OCI-M1 (cell line): ENCODE measurements at places on chromosomes 1 and 21.

- DNase-seq, result no peak
These were observed 16.5 kb downstream of the PDXK start for GRCh38 chr21:43735236-43736091.

DNA sequence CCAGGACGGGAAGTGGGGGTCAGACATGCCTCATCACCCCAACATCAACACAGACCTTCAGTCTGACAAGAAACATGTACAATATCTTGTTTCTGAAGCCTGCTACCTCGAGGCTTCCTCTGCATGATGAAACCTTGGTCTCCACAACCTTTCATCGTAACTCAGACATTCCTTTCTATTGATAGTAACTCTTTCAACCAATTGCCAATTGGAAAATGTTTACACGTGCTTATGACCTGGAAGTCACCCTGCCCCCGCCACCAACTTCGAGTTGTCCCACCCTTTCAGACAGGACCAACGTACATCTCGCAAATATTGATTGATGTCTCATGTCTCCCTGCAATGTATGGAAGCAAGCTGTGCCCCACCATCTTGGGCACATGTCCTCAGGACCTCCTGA, 159.5 kb downstream of the ETS2 start:
- no peak for DNase-seq

DNA sequence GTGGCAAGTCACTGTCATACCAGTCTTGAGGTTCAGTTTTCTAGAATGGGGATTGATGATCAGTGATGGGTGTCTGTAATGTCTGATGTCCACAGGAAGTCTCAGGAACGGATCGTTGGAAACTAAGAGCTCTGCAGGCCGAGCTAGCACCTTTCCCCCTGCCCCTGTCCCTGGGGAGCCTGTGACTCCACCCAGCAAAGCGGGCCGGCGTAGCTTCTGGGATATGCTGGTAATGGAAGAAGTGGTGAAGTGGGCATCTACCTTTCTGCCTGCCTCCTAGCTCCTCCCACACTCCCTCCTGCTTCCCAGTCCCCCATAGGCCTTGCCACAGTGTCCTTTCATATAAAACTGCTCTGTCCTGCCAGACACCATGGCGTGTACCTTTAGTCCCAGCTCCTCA, 13.4 kb downstream of the HYI start:
- DNase-seq, result no peak

- no peak for DNase-seq
These were observed 52.0 kb downstream of the KIF21B start for GRCh38 chr1:200971428-200971903.

DNA sequence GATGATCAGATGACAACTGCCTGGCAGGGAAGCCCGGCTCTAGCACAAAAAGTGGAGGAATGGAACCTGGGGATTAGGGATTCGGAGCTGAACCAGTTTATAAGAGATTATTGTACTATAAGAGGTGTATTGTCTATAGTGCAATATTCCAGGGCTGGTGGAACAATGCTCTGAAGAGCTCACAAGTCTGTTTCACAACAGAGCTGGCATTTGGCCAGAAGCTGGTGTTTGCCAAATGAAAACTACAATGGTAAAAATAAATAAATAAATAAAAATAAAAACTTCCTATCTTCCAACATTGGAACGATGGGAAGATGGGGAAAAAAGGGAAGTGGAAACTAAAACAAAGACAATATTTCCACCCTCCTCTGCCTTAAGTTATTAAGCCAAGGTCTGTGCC, 73.5 kb downstream of the CHODL start:
- DNase-seq, result no peak

DNA sequence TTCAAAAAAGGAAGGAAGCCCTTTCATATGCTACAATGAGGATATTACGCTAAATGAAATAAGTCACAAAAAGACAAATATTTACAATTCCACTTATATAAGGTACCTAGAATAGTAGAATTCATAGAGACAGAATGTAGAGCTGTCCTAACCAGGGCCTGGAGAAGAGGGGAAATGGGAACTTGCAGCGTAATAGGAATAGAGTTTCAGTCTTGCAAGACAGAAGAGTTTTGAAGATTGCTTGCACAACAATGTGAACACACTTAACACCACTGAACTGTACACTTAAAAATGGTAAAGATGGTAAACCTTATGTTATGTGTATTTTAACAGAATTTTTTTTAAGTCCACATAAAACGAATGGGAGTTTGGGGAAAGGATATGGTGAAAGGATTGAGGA, 2.9 kb downstream of the CD1B start:
- no peak for DNase-seq

GRCh38 chr1:18256282-18257235, 149.0 kb downstream of the IGSF21 start:
- DNase-seq, result peak; percentile 38

DNA sequence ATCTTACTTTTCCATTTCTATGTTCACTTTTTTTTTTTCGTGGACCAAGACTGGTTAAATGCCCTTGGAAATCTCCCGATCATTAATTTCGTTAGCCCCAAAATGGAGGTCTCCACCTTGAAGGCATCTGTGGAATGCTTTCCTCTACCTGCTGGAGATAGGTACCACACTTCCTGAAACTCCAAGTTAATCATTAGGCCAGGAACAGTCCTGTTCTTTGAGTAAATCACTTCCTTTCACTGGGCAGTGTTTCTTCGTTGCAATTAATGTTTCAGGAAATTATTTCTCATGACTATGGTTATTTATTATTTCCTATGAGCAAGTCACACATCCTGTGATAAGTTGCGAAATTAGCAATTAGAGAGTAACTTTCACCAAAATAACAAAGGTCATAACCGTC, 225.2 kb upstream of the LYPLAL1 start:
- DNase-seq, result no peak

DNA sequence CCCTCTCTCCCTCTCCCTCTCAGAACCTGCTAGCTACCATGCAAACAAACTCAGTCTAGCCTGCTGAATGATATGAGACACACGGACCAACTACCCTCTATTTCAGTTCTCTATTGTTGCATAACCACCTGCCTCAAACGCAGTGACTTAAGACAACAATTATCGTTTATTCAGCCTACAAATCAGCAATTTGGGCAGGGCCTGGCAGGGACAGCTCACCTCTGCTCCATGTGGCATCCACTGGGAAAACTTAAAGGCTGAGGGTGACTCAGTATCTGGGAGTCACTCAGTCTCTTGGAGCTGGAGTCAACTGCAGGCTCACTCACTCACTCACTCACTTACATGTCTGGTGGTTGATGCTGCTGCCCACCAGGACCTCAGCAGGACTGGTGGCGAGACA, 121.3 kb downstream of the SEC16B start:
- DNase-seq, result no peak

- no peak for DNase-seq
These were observed 57.4 kb downstream of the DNTTIP2 start for GRCh38 chr1:93821423-93822144.

DNA sequence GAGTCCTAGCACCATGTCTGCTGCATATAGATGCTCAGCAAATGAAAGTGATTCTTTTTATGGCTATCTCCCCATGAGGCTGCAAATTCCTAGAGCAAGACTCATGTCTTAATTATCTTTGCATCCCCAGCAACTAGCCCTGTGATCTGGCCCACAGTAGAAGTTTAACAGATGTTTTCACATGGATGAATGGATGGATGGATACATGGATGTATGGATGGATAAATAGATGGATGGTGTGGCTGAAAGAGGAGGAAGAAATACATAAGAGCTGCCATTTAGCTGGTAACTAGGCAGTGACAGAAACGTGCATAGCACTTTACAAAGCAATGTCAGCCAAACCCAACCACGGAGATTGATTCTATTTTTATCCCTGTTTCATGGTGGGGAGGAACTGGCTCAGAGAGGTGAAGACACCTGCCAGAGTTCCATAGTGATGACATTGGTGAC, 32.7 kb upstream of the ZBTB40 start:
- no peak for DNase-seq

GRCh38 chr1:223531742-223532341, 133.7 kb downstream of the CAPN8 start:
- DNase-seq, result peak; percentile 65

GRCh38 chr1:220356981-220357850, 85.0 kb upstream of the RAB3GAP2 start:
- DNase-seq, result no peak

DNA sequence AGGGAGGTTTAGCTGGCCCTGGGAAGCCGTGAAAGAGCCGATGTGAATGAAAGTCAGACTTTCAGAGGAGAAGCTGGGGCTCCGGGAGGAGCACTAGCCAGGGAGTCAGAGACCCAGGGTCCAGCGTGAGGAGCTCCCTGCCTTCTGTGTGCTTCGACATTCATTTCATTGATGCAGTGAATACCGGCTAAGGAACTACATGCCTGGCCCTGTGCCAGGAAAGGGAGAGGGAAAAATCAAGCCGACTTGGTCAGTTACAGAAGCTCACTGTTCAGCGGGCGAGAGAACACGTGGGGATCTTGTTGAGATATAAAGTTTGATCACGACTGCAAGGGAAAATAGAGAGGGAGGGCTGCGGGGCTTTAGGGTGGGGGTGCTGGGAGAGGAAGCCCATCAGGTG, 76.7 kb upstream of the RUNX3 start:
- DNase-seq, result peak; percentile 39

DNA sequence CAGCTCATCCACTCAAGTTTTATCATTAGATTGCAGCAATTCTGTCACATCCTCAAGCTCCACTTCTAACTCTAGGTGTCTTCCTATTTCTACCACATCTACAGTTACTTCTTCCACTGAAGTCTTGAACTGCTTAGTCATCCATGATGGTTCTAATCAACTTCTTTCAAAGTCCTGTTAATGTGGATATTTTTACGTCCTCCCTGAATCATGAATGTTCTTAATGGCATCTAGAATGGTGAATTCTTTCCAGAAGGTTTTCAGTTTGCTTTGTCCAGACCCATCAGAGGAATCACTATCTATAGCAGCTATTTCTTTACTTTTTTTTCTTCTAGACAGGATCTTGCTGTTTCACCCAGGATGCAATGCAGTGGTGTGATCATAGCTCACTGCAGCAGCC, 78.0 kb upstream of the RNPC3 start:
- no peak for DNase-seq

GRCh38 chr1:165376041-165376810, 19.7 kb upstream of the LMX1A start:
- DNase-seq, result peak; percentile 13

- DNase-seq, result no peak
These were observed 2.5 kb downstream of the EPHA2 start for GRCh38 chr1:16153096-16153998.

GRCh38 chr1:230694464-230694863, 19.5 kb downstream of the AGT start:
- DNase-seq, result no peak

GRCh38 chr1:101313356-101313755, 76.5 kb downstream of the S1PR1 start:
- DNase-seq, result no peak

DNA sequence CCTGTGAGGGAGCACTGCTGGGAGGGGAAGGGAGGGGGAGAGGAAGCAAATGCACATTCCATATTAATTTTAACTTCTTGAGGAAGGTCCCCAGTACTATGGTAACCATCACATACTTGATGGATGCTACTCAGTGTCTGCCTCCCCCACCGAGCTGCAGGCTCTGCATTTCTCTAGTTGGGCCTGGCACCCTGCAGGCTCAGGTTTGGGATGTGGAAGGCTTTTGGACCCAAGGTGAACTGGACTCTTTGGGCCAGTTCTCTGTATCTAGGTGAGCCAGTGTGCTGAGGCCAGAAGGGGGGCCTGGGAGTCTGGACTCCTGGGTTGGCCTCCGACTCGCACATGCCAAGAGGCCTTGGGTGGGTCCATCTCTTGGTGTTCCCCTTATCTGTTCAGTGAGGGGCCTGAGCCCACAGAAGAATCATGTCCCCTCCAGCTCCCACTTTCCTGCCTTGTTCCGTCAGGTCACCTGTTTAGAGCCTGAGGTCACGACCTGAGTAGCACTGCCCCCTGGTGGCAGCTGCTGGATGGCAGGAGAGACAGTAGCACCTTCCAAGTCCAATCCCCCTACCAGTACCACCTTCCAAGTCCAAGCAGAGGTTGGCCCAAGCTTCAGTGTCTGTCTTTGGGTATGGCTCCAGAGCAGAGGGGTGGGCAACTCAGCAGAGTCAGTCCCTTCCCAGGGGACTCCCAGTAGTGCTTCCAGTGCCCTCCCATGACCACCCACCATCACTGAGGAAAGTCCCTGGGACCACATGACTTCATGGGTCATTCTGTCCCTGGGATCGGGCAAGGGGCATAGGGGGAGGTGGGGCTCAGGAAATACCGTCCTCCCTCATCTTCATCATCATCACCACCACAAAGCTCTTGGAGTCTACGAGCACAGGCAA, 241.8 kb downstream of the TRABD2B start:
- DNase-seq, result peak; percentile 62

DNA sequence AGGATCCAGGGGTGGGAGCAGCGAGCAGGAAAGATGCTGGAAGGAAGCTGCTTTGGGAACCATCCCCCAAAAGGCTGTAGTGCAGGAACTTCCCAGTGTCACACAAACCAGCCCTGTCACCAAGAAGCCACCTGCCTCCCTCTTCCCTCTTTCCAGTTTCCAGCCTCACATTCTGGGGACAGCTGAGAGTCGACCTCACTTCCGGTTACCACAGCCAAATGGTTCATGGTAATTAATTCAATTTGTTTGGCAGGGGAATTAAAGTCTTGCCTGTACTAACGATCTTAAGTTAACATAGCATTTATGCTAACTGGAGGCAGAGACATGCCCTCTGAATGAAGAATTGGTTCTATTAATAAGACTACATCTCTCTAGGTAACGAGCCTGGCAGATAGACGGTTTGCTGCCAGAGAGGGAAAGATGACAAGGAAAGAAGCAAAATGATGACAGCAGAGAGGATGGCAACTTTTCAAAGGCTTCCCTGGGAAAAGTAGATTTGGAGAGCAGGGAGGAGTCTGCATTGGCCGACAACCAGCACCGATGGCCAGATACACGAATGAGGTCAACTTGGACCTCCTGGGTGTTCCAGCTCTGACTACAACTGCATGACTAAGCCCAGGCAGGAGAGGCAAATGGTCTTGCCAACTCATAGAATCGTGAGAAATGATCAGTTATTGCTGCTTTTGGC, 64.1 kb downstream of the TMCO4 start:
- no peak for DNase-seq

GRCh38 chr1:23140940-23141596, 27.6 kb downstream of the LUZP1 start:
- no peak for DNase-seq

DNA sequence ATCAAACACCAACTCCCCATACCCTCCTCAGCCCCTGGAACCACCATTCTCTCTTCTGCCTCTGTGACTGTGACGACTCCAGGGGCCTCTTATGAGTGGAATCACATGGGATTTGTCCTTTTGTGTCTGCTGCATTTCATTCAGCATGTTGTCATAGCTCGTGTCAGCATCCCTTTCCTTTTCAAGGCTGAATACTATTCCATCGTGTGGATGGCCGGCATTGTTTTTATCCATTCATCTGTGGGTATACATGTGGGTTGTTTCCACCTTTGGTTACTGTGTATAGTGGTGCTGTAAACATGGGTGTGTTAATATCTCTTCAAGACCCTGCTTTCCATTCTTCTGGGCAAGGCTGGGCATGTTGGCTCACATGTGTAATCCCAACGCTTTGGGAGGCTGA, 17.1 kb upstream of the OBSCN start:
- no peak for DNase-seq
